Pulmonary artery endothelial cell (primary cell): ENCODE measurements at places on chromosomes 4 and X. TPM values are rescaled to one million over a fixed set of nuclear protein-coding genes. Genes with fewer than 3 reads are reported as not detected.

The YY2 gene
- total RNA-seq = 1.1 and 1.6 TPM in 2 replicates

The UGT2B17 gene
- total RNA-seq = not detected in 2 replicates

The PTCHD1 gene
- total RNA-seq = under 0.01 TPM in 1 of 2 replicates, not detected in the other

The SPANXD gene
- total RNA-seq = not detected in 2 replicates

The CENPVL1 gene
- not detected in 2 replicates for total RNA-seq

The FAM133A gene
- total RNA-seq = not detected in 2 replicates

- no peak for DNase-seq
Measured at GRCh38 chrX:44568196-44568595, 25.5 kb upstream of the FUNDC1 start.

- no peak for DNase-seq
Measured at GRCh38 chr4:141702472-141703182, 66.2 kb downstream of the IL15 start.

- DNase-seq = no peak
Measured at GRCh38 chr4:15336410-15337167, 91.2 kb upstream of the C1QTNF7 start.

DNA sequence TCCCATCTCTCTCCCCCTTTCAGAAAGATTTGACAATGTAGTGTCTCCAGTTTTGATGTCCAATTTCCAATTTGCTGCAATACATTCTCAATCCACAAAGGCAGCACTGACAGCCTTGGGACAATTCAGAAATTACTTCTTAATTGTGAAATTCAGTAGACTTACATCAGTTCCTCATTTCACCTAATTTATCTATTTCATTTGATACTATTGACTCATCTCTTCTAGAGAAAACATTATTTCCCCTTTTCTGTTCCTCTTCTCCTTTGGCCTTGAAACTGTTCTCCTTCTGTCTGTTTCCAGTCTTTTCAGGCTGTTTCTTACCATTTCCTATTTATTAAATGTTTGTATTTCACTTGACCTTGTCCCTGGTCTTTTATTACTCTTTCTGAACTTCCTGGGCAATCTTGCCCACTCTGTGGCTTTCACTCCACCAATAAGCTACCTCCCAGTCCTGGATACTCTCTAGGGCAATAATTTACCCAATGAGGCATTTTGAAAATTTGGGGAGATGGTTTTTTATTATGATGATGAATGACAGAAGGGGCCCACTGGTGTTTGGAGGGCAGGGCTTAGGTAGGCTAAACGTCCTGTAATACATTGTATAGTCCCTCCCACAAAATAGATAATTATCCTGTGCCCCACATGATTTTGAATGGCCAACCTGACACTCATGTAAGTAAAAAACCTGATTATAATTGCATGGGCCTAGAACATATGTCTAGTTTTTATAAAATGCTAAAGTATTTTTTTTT is 498.0 kb upstream of the BOD1L1 start:
- DNase-seq = no peak

- DNase-seq = no peak
Measured at GRCh38 chrX:104679175-104679574, 113.2 kb downstream of the IL1RAPL2 start.

- DNase-seq = no peak
Measured at GRCh38 chrX:7170898-7171297, 22.9 kb upstream of the PUDP start.
